SK-N-DZ (cell line): ENCODE measurements at places on chromosomes 12 and 14.

- no peak for DNase-seq
These were observed 1.2 kb upstream of the GOLGA5 start for GRCh38 chr14:92792885-92793284.

DNA sequence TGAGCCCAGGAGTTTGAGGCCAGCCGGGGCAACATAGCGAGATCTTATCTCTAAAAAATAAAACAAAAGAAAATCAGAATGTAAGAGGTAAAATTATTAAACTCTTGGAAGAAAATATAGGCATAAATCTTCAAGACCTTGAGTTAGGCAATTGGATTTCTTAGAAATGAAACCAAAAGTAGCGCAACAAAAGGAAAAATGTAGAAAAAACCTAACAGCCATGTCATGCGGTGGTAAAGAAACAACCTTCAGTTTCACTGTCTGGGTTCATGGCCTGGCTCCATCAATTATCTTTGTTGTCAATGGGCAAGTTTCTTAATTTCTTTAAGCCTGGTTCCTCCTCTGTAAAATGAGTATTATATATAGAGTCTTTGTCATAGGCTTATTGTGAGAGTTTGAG, 5.6 kb upstream of the GCH1 start:
- DNase-seq: no peak

DNA sequence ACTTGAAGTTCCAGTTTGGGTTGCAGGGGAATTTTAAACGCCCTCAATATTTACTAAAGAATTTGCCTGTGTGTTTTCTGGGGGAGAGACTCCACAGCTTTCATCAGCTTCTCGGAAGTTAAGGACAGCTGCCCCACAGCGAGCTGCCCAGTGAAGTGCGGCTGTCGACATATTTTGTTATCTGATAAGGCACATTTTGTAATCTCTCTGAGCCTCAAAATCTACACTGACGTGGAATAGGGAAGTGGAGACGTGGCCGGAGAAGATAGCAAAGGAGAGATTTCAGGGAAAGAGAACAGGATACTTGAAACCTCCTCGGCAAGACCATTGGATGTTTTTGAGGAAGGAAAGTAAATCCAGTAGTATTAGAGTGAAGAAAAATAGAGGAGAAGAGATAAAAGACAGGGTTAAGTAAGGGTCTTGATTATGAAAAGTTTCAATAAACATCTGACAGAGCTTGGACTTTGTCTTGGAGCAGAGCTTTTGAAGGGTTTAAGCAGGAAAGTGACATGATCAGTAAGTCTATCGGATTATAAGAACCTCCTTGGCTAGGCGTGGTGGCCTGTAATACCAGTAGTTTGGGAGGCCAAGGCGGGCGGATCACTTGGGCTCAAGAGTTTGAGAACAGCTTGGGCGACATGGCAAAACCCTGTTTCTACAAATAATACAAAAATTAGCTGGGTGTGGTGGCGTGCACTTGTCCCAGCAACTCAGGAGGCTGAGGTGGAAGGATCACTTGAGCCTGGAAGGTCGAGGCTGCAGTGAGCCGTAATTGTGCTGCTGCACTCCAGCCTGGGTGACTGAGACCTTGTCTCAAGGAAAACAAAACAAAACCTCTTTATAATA, 1.1 kb downstream of the POLR3B start:
- DNase-seq: no peak

- DNase-seq: no peak
These were observed 67.3 kb downstream of the STXBP6 start for GRCh38 chr14:24982472-24983155.

GRCh38 chr12:78118486-78118885, 287.8 kb downstream of the NAV3 start:
- DNase-seq: no peak

DNA sequence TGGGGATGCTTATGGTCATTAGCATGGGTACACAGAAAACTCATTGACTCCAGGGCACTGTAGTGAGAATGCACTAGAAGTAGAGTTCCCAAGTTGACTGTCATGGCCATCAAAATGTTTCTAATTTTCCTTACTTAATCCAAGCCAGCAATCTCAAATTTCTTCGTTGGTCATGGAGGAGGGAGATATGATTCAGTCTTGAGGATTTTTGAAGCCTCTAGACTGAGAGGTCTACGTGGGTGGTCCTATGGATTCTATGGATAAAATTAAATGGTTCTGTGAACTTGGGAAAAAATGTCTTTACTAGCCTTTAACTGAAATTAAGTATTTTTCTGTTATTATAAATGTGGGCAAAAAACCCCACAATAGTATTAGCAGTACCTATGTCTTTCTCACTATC, 508.5 kb downstream of the FUT8 start:
- no peak for DNase-seq

DNA sequence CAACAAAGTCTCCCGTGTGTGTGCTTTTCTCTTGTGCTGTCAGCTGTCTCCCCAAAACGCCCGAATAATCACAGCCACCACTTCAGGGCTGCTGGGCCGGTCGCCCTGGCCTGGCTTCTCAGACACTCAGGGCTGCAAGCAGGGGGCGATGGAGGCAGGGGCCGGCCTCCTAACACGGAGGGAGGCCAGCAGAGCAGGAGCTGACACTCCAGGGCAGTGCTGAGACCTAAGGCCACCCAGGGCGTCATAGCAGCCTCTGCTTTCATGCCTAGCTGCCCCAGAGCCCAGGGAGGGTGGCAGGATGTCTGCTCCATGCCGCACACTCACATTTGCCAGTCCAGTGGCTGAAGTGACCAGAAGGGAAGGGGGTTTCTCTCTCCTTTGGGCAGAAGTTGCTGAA, 25.6 kb downstream of the STX2 start:
- DNase-seq: no peak

DNA sequence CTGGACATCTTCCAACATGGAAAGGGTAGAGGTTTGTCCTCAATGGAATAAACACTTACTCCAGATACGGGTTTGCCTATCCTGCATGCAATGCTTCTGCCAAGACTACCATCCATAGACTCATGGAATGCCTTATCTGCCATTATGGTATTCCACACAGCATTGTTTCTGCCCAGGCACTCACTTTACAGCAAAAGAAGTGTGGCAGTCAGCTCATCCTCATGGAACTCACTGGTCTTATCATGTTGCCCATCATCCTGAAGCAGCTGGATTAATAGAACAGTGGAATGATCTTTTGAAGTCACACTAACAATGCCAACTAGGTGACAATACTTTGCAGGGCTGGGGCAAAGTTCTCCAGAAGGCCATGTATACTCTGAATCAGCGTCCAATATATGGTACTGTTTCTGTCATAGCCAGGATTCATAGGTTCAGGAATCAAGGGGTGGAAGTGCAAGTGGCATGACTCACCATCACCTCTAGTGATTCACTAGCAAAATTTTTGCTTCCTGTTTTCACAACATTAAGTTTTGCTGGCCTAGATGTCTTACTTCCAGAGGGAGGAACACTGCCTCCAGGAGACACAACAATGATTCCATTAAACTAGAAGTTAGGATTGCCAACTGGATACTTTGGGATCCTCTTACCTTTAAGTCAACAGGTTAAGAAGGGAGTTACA, 140.4 kb downstream of the SLC35F4 start:
- DNase-seq: no peak

GRCh38 chr14:104687601-104688504, 1.6 kb upstream of the INF2 start:
- DNase-seq: peak; percentile 49

DNA sequence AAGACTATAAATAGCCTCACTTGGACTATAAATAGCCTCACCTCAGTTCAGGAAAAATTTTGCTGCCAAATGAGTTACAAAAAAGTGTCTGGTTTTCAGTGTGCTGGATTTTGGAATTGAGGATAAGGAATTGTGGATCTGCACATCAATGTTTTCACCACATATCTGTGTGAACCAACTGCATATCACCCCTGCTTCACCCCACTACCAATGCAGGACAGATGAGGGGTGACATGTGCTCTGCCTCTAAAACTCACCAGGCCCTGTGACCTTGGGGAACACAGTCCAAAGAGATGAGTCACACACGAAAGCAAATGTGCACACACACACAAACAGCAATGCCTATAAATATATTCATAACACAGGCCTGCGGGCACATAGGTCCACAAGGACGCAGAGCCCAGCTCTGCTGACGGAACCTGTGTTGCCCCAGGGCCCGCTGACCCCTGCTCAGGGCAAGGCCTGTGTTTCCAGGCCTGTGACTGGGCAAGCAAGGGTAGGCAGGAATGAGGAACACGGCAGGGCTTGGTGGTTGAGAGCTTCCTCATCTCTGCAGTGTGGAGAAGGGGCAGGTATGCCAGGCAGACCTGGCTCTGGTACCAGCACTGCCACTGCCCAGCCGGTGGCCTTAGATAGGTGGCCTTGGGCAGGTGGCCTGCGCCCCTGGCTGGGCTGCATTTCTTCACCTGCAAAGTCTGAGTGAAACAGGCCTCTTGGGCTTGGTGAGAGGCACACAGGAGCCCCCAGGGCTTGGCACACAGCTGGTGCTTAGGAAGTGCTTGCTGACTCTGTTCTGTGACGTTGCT, 82.4 kb downstream of the ARL6IP4 start:
- no peak for DNase-seq

GRCh38 chr14:64974563-64974962, 2.4 kb upstream of the RAB15 start:
- no peak for DNase-seq

- no peak for DNase-seq
These were observed 16.8 kb upstream of the FAR2 start for GRCh38 chr12:29132316-29132715.

GRCh38 chr14:100830681-100831080, 4.8 kb downstream of the MEG3 start:
- DNase-seq: no peak

DNA sequence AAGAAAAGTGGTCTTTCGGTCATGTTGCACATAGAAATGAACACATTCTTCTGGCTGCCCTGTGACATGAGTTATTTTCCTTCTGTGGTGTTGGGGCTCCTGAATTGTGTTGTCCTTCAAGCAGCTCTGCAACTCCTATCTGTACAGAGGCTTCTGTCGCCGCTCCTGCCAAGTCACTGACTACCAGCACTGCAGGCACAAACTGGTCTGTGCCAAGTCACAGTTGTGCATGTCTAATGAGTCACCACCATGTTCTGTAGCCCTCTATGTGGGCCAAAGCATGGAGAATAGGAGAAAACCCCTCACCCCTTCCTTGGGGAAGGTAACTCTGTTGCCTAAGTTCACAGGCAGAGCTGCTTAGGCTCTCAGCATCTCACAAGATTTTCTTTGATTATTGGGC, 283.3 kb downstream of the RPL10L start:
- no peak for DNase-seq

GRCh38 chr12:69570545-69571399, 14.5 kb upstream of the CCT2 start:
- peak; percentile 70 for DNase-seq

GRCh38 chr14:78359581-78359980, 189.4 kb downstream of the NRXN3 start:
- no peak for DNase-seq

DNA sequence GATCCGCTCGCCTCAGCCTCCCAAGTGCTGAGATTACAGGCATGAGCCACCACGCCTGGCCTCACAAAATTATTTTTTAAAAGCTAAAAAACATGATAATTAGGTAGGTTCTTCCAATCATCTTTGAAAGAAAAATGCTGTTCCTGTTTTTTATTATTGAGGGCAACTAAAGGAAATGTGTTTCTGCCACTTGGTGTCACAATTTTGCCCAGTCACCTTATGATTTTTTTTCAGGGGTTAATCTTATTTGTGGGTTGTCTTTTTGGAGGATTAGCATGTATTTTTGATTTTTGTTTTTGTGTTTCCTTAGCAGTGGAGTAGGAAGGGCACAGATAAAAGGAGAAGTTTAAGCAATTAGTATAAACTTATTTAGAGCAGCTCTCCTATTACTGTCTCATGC, 79.8 kb downstream of the PRORP start:
- no peak for DNase-seq

- no peak for DNase-seq
These were observed 49.6 kb upstream of the RASSF3 start for GRCh38 chr12:64560396-64561301.

DNA sequence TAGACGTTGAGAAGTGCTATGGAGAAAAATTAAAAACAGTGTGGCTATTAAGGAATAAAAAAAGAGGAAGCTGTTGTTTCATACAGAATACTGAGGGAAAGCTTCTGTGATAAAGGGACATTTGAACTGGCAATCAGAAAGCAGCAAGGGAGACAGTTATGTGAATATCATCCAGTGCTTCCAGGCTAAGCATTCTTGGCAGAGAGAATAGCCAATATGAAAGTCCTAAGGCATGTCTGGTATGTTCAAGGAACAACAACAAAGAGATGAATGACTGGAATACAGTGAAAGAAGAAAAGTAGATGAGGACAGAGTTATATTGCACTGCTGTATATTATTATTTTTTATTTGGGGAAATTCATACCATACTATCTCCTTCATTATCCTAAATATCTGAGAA, 23.9 kb downstream of the SCAF11 start:
- no peak for DNase-seq

DNA sequence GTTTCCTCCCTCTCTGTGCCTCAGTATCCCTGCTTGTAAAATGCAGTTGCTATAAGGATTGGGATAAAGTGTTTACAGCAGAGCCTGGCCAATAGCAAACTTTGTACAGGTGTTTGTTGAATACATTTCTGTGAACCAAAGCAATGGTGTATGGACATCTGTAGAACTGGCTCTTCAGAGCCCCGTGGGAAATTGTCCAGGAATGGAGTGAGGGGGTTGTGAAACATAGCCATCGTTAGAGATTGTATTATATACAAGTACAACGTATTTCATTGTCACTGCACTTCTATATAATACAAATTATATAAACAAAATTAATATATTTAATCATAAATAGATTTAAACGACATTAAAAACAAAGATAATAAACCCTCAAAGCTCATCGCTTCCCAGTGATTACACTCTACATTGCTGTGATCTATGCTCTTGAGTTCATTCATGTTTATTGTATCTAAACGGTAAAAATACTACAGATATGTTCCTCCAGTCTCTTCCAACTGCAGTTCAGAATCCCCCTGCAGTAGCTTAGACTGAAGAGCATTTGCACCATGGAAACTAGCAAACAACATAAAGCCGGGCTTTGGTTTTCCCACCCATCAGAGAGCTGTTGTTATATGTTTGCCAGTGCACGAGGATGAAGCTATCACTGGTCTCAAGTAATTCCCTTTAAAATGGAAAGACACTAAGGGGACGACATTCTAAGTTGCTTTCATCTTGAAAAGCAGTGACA, 216.7 kb downstream of the TMEM132C start:
- no peak for DNase-seq
